ENCODE measurements at places on chromosomes 11 and 22. TPM values are rescaled to one million over a fixed set of nuclear protein-coding genes. Genes with fewer than 3 reads are reported as not detected.
A peak's percentile ranks its signal among the peaks of the same experiment; 100 is the strongest.

The ARHGEF17 gene
- total RNA-seq, result 110 TPM

- DNase-seq, result no peak
Observed at GRCh38 chr22:17106161-17106784, 14.9 kb downstream of the TMEM121B start.

DNA sequence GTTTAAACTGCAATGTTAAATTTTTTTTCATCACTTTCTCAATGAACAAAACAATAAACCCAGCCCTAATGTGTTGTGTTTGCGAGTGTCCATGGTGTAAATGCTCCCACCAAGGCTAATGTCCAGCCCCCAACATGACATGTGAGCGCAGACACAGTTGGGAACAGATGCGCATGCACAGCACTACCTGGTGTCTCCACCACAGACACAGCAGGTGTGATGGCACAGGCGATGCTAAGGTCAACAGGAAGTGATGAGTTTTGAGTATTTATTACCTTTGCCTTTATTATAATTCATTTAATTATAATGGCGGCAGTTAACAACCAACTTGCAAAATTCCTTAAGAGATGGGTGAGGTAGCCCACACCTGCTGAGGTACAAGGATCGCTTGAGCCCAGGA lies 42.9 kb downstream of the MICAL3 start:
- DNase-seq, result no peak

The TMEM191C gene
- total RNA-seq, result 1.4 TPM

GRCh38 chr11:85810521-85810870 lies 445 bp downstream of the SYTL2 start:
- DNase-seq, result no peak

GRCh38 chr11:134514354-134514951 lies 102.4 kb upstream of the B3GAT1 start:
- peak; percentile 52 for DNase-seq

The DRD4 gene
- 4.1 TPM for total RNA-seq

DNA sequence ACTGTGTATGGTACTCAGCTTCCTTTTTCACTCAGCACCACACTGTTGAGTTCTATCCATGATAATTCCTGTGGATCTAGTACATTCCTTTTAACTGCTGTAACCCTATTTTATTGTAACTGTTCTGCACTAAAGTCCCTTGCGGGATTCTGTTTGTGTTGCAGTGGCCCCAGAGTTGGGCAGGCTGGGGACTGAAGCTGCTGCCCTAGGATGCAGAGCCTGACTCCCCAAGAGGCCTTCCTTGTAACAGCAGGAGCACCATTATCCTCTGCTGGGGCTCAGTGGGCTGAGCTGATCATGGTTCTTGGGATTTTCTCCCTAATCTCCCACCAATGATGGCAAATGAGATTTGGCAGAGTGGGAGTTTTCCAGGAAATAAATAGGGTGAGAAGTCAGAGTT lies 77.7 kb downstream of the CABIN1 start:
- no peak for DNase-seq

The IGLL1 gene
- total RNA-seq, result not detected

GRCh38 chr22:40040927-40041326 lies 46.2 kb downstream of the FAM83F start:
- peak; percentile 77 for DNase-seq

DNA sequence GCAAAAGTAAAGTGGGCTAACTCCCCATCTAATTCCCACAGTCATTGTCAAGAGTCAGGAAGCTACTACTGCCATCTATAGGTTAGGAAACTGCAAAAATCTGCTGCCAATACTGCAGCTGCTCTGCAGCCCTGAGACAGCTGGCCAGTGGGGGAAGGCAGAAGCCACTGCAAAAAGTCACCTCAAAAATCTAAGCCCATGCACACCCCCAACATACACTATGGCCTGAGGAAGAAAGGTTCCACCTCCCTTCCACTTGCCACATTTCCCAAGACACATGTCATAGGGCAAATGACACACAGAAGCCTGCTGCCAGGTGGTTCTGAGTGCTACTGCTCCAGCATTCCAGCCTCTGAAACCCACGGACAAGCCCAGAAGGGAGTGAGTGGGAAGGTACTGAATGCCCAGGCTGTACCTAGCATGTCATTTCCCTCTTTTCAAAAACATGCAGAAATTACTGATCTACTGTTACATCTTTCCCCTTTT lies 36.9 kb downstream of the DGCR2 start:
- DNase-seq, result no peak

DNA sequence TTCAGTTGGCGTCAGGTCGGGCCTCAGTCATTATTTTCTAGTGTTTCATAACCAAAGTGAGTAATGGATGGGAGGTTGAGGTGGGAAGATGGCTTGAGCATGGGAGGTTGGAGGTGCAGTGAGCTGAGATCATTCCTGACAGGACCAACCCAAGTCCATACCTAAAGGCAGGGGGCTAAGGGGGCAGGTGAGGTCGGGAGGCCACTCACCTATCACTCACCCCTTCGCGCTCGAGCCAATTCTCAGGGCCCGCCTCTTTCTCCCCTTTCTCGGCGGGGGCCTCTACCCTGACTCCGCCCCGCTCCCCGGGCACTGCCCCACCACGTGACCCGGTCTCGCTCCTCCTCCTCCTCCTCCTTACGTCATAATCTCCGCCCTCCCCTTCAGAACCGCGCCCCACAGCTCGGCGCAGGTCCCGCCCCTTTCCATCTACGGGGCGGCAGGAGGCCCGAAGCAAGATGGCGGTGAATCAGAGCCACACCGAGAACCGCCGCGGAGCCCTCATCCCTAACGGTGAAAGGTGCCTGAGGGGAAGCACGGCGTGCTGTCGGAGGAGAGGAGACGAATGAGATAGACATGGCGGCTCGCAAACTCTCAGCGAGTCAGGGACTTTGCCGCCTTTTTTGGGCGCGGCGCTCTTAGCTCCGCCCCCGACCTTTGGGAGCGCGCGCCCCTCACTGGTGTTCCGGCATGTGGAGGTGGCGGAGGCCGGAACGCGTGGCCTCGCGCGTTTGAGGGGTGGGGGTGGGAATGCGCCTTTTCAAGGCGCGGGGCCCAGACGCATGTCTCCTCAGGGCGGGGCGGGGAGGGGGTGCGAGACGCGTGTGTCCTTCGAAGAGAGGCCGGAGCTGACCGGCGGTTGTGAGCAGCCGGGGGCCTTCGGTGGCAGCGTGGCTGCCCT lies at the start of gene WBP2NL:
TSS of gene WBP2NL (plus strand) at position 428 of the 901 bp plus-strand sequence. CDS start at position 459, 31 bp downstream.
- DNase-seq, result peak; percentile 92

- no peak for DNase-seq
Observed at GRCh38 chr11:108009497-108010370, 1.0 kb downstream of the CUL5 start.

- peak; percentile 72 for DNase-seq
Observed at GRCh38 chr11:32172848-32173834, 82.3 kb downstream of the RCN1 start.

- peak; percentile 72 for DNase-seq
Observed at GRCh38 chr11:35166369-35167360, 27.7 kb downstream of the CD44 start.

All from sciatic nerve (tissue), 2 donors.